ENCODE measurements at places on chromosomes 1 and 21.

DNA sequence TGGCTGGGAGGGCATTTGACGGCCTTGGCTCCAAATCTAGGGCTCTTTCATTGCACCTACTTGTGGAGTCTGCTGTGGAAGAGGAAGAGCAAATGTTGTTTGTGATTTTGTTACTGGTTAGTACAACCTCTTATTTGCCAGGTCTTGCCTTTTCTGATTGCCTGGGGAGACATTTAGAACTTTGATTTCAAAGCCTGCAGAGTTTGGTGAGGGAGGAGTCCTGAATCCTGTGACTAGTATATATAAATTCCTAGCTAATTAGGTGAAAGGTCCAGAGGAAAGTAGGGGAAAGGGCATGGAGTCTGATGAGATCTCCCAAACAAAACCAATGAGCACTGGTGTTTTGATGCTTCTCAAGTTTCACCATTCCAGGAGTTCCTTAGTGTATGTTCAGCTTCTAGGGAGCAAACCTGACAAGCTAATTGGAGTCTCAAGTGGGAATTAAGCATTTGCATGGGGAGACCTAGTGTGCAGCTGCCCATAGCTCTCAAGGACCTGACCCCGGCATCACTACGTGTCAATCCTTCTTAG is 5.1 kb upstream of the HMGCS2 start:
- DNase-seq, result peak; percentile 4

DNA sequence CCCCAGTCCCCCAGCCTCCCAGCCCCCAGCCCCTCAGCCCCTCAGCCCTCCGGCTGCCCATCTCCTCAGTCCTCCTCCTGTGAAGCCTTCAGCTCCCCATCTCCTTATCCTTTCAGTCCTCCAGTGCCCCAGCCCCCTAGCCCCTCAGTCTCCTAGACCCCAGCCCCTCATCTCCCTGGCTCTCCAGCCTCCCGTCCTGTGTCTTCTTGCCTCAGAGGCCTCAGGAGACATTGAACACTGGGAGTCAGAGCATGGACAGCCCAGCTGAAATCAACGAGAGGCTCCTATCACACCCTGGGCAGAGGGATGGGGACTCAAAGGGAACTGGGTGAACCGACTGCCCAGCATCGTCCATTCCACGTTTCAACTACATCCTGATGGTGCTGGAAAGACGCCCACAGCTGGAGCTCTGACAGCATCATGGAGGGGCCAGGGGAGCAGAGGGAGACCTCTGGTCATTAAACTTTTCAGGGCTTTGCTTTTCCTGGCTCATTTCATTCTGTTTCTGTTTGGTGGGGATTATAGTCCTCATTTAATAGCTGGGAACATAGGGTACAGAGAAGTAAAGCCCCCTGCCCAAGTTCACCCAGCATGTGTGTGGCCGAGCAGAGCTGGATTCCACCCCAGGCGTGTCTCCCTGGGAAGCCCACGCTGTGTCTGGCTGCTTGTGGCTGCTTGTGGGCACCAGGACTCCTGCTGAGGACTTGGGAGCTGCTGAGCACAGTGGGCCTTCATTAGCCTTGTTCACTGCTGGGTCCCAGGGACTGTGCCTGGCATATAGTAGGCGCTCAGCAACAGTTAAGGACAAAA is 396.7 kb downstream of the PTPRU start:
- DNase-seq, result no peak

GRCh38 chr1:241424480-241424971 is 67.5 kb upstream of the RGS7 start:
- DNase-seq, result no peak

DNA sequence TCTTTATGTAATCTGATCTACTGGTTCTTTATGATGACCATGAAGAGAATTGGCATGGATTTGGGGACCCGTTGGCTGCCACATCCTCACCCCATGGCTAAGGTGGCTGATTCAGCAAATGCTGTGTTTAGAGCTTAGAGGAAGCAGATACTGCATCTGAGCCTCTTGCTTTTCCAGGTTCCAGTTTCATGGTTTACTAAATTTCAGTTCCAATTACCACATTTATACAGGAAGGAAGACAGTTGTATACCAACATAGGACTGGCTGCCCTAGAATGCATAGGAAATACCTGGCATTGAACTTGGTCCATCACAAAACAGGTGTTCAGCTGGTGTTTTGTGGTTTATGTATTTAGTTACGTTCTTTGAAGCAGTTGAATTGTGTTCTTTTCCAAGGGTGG is 107.1 kb downstream of the ST3GAL3 start:
- no peak for DNase-seq

DNA sequence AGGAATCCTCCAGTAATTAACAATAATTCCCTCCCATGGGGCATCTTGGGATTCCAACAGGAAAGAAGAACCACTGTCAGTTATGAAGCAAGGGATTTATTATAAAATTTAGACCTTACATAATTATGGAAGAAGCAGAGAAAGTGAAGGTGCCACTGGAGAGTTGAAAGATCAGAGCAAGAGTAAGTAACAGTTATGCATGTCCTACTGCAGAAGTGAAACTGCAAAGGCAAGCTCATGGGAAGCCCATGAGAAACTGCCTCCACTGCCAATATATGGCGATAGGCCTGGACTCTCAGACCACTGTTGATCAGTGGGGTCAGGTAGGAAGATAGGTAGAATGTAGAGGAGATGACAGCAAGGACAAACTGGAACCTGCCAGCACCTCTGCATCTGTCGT is 123.6 kb upstream of the ZNF648 start:
- no peak for DNase-seq

- DNase-seq, result no peak
Observed at GRCh38 chr1:69697340-69697739, 129.6 kb downstream of the LRRC7 start.

- DNase-seq, result peak; percentile 58
Observed at GRCh38 chr1:162984699-162985098, 84.5 kb upstream of the RGS4 start.

DNA sequence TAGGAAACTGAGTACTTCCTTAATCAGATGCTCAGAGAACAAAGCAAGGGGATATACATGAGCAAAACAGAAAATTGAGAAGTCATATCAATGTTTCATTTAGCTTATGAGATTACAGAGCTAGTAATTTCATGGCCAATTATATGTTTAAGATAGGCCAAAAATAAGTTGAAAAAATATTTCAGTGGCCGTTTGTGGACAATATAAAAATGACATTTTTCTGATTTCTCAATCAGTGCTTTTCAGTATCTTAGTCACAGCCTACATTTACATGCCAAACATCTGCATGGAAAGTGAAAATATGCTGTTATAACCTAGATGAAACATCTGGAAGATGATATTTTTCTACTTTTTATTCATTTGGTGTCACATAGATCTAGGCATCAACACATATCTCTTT is 192.5 kb downstream of the HLX start:
- no peak for DNase-seq

- no peak for DNase-seq
Observed at GRCh38 chr1:41325801-41326200, 35.4 kb upstream of the FOXO6 start.

DNA sequence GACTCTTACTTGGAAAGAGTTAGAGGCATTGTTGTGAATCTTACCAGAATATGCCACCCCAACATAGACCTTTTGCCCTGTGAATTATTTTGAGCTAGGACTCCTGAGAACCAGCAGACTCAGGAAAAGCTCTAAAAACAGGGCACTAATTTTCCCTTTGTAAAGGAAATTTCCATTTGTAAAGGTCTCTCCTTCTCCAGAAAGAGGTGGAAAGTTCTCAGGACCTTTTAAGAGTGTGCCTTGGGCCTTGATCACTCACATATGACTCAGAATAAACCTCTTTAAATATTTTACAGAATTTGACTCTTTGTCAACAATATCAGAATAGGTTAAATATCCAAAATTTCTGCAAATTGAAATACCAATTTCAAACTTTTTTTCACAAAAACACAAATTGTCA is 721.8 kb upstream of the NCAM2 start:
- no peak for DNase-seq

DNA sequence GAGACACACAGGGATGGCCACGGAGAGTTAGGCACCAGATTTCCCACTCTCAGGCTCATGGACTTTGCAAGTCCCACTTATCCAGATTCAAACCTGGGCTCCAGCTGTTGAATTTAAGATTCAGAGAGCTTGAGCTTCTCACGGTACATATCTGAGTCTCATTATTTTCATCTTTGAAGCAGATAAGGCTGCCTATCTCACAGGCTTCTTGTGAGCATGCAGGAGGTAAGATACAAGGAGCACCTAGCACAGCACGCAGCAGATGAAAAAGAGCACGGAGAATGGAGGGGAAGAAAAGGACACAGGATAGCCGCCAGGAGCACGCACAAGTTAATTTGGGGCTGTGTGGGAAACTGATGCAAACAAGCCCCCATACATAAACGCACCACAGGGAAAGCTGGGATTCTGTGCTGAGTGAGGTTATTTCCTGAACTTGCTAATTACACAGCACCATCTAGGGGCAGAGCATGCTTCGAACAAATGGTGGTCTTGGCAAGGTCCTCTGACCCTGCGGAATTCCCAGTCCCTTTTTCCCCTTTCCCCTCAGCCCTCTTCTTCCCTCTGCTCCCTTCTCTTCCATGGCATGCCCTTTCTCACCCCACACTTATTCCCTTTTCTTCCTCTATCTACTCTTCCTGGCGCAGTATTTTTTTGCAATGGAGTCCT is 134.7 kb upstream of the VANGL1 start:
- peak; percentile 53 for DNase-seq

GRCh38 chr1:88509379-88509778 is 174.7 kb upstream of the PKN2 start:
- DNase-seq, result no peak

GRCh38 chr1:228226141-228226874 is 18.5 kb downstream of the OBSCN start:
- no peak for DNase-seq

DNA sequence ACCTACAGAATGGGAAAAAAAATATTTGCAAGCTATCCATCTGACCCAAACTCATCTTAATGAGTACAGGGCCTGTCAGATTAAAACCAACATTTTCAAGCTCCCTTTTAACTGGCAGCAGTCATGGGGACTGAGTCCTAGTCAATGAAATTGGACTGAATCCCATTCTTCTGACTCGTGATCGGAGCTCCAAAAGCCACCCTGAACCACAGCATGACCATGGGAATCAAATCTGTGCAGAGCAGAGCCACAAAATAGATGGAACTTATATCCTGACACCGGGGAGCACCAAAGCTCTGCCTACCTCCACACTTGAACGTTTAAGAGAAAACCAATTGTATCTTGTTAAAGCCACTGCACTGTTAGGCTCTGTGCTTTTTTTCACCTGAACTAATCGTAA is 5.0 kb upstream of the RWDD3 start:
- DNase-seq, result peak; percentile 45

GRCh38 chr1:180228648-180229482 is 1.2 kb upstream of the LHX4 start:
- DNase-seq, result no peak

- DNase-seq, result peak; percentile 71
Observed at GRCh38 chr1:219271818-219272535, 98.3 kb downstream of the LYPLAL1 start.

- peak; percentile 91 for DNase-seq
Observed at GRCh38 chr1:24022581-24023361, 42.6 kb upstream of the SRSF10 start.

DNA sequence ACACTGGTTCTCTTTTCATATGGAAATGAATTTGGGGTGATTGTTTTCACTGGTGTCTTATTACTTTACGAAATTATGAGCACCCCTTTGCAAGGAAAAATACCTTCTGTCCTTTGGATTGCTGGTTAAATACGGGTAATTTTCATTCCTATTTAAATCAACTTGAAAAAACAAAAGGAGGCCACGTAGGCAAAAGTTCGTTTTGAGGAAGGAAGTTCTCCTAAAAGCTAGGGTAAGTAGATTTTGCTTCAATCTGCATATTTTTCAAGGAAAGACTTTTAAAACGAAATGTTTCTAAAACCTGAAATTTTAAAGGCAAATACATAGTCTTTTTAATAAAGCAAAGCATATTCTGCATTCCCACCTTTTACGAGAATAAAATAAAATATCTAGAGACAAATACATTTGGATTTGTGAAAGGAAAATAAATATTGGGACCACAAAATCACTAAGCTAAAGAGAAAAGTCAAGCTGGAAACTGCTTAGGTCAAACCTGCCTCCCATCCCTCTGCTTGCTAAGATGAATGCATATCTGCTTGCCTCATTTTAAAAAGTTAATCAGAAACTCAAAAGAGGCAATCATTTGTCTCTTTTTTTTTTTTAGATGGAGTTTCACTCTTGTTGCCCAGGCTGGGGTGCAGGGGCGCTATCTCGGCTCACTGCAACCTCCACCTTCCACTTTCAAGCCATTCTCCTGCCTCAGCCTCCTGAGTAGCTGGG is 70.9 kb upstream of the ETS2 start:
- DNase-seq, result no peak

GRCh38 chr1:205746757-205747412 is 3.1 kb downstream of the NUCKS1 start:
- no peak for DNase-seq

GRCh38 chr21:19921211-19921610 is 1077.0 kb upstream of the NCAM2 start:
- no peak for DNase-seq
